ENCODE measurements at places on chromosomes 11 and 22.

GRCh38 chr22:41369837-41370236 lies 11.9 kb upstream of the TEF start:
- no peak for DNase-seq

GRCh38 chr11:125300791-125301218 lies 136.3 kb downstream of the PKNOX2 start:
- DNase-seq = no peak

DNA sequence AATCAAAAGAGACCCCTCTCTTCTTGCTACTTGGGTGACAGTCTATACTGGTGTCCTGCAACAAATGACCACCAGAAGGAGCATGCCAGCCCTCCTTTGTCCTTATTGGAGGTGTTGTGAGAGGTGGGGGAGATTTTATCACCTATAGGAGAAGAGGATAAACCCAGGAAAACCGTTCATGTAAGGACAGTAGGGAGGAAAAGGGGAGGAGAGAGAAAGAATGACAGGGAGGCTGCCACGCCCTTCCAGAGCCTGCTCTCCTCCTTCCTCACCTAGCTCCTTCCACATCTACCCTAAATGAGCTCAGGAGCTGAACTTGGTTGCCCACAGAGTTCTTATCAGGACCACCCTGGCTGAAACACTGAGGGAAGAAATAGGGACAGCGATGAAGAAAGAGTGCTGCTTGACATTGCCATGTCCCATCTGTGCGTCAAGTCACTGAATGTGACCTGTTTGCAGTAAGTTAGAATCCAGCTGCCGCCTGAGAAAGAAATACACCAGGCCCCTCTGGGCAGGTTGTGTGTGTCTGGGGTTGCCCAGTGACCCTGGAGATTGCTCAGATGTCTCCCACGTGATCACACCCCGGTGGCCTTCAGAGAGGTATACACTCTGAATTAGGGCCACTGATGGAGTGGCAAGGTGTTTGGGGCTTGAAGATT lies 40.4 kb upstream of the ETS1 start:
- DNase-seq = no peak

- no peak for DNase-seq
These were observed 388.4 kb downstream of the SOX6 start for GRCh38 chr11:15967966-15968365.

DNA sequence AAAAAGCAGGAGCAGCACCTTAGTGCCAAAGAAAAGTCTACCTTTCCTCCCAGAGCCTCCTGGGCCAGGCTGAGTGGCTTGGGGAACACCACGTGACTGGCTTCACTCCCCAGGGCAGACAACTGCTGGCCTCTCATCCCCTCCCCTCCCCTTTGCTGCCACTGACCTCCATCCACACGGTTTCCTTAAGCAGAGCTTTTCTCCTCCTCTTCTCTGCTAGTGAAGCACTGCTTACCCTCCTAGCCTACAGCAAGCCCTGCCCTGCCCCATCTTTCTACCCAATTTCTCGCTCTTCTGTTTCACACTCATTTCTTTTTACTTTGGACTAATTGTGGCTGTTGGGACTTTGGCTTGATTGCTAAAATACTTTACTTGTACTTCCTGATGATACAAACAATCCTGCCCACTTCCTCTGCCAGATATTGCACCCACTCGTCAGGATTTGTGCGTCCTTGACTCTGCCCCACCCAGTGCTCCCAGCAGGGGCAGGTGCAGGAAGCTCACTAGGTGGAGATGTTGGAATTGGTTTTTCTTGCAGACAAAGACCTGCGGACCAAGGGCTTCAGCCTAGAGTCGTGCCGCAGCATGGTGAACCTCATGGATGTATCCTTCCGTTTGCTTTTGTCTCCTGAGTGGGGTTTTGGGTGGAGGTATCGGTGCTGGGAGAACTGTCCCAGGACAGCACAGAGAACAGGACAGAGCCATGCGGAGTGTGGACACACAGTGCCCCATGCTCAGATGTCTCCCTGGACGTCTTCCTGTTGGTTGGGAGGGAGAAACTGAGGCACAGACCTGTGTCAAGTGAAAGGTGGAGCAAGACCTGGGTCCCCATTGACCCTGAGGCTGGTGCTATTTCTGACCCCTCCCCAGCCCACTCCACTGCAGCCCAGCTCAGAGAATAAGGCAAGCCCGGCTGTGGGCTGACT lies 27.3 kb downstream of the CAPN1 start:
- no peak for DNase-seq

- no peak for DNase-seq
These were observed 90.9 kb downstream of the PDHX start for GRCh38 chr11:35007277-35007676.

- DNase-seq = no peak
These were observed 113.8 kb upstream of the PITPNB start for GRCh38 chr22:28032861-28033260.

DNA sequence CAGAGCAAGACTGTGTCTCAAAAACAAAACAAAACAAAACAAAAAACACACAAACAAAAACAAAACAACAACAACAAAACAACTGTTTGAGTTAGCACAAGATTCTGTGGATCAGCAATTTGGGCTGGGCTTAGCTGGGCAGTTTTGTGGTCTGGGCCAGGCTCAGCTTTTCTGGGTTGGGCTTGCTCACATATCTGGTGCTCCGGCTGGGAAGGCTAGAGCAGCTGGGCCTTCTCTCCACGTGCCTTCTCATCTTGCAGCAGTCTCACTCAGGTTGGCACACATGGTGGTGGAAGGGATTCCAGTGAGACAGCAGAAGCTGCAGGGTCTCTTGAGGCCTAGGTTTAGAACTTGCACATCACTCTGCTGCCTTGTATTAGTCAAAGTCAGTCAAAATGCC lies 35.7 kb downstream of the EIF3F start:
- DNase-seq = no peak

GRCh38 chr22:20584872-20585638 lies 77.6 kb downstream of the MED15 start:
- no peak for DNase-seq

GRCh38 chr11:118791961-118792569 lies 1.1 kb upstream of the DDX6 start:
- peak; percentile 76 for DNase-seq

GRCh38 chr22:31654408-31654807 lies 7.6 kb downstream of the PISD start:
- DNase-seq = no peak

GRCh38 chr11:107265591-107266121 lies 192.0 kb downstream of the CWF19L2 start:
- DNase-seq = no peak

GRCh38 chr11:86274503-86274902 lies 27.5 kb upstream of the HIKESHI start:
- no peak for DNase-seq

DNA sequence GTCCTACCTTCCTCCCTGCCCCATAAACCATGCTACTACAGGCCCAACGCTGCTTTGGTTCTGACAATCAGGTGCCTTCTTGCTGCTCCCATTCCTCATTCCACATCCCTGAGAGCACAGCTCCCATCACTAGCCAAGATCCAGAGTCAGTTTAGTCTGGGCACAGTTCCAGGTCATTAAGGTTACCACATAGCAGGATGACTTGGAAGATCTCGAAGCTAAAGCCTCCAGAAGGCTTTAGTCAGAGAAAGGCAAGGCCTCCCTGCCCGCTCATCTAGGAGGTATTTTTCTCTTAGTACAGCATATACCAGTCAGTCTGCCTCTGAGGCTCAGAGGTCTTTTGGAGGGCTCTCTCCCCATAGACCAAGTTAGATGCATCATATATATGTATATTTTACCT lies 30.3 kb downstream of the TRIM66 start:
- no peak for DNase-seq

GRCh38 chr11:117600234-117600783 lies 196.7 kb downstream of the DSCAML1 start:
- DNase-seq = peak; percentile 31

DNA sequence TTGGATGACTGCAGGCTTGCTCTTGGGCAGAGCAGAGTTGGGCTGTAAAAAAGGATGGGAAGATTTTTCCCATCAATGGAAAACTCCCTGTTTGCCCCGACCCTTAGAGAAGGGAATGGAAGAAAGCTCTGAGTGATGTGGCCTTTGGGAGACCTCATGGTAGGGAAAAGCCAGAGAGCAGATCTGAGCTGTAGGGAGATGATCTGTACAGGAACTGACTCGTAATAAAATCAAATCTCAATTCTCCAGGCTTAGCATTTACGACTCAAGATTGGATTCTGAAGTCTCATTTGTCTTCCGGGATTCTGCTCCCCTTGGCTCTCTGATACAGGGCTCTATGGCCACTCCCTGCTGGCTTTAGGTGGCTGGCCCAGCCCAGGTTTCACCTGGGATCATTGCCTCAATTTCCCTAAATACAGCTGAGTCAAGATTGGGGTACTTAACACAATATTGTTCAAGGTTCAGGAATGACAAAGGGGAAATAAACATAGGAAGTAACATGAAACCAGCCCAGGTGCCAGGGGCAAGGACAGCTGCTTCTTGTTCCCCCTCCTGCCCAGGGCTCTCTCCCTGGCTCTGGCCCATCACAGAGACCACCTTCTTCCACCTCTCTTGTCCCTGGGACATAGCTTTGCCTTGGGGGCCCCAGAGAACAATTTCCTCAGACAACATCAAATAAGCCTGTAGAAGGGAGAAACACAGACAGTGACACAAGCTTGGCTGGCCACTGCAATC lies 38.4 kb upstream of the THY1 start:
- DNase-seq = no peak

DNA sequence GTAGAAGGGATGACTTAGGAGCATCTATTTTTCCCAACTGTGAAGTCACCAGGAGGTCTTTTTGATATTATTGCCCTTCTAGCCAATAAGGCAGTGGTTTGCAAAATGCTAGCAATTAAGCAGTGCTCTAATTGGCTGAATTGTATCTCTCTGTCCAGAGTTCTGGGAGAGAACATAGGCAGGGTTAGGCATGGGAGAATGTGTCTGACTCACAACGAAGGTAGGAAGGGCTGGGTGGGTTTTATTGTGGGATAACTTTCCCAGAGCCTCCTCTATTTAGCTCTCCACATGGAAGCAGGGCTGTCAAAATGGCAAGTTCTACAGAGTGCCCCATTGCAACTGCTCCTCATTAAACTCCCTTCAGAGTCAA lies 415.9 kb upstream of the CADM1 start:
- DNase-seq = no peak

- DNase-seq = peak; percentile 41
These were observed 69.4 kb downstream of the BUD13 start for GRCh38 chr11:116703421-116703820.

- DNase-seq = no peak
These were observed 61.5 kb downstream of the SMCO4 start for GRCh38 chr11:93481696-93482095.

DNA sequence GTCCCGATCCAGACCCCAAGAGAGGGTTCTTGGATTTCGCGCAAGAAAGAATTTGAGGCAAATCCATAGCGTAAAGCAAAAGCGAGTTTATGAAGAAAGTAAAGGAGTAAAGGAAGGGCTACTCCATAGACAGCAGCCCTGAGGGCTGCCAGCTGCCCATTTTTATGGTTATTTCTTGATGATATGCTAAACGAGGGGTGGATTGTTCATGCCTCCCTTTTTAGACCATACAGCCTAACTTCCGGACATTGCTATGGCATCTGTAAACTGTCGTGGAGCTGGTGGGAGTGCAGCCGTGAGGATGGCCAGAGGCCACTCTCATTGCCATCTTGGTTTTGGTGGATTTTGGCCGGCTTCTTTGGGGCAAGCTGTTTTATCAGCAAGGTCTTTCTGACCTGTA lies 19.4 kb upstream of the SHANK3 start:
- DNase-seq = no peak

DNA sequence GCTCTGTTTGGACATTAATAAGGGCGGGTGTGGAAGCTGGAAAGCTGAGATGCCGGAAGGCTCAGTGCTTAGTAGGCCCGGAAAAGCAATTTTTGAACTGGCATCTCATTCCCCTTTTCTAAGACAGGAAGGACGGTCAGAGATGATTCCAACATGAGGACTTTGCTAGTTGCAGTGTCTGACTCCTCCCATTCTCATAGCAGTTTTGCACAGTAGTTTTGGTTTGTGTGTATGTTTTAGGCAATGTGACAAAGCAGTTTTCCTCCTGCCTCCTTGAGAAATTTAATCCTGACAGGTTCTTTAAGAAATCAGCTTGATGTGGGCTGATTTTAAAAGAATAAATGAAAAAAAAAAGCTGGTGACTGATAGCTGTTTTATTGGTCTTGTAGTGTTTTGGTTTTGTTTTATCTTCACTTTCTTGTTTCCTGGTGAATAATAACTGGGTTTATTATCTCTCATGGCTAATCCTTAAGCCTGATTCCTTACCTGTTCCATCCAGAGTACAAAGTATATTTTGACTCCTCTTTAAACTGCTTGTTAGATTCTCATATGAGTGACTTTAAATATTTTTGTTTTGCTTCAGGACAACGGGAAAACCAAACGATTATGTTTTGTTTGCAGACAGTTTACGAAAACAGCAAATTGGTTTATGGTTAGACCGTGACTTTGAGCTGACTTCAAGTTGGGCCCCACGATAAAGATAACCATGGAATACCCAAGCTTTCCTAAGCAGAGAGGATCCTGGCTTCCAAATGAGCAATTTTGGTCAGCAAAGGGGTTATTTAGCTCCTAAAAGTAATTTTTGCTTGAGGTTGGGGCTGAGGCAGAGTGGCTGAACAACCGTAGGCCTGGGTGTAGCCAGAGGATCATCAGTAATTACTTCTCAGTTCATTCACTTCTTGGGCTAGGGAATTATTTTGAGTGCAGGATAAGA lies 3.4 kb downstream of the PTPRJ start:
- DNase-seq = no peak

- no peak for DNase-seq
These were observed 41.0 kb downstream of the DBX1 start for GRCh38 chr11:20119315-20119714.

- DNase-seq = peak; percentile 94
These were observed 925 bp upstream of the KCNJ11 start for GRCh38 chr11:17389211-17389956.

GRCh38 chr11:58574881-58575280 lies 775 bp downstream of the LPXN start:
- DNase-seq = no peak

DNA sequence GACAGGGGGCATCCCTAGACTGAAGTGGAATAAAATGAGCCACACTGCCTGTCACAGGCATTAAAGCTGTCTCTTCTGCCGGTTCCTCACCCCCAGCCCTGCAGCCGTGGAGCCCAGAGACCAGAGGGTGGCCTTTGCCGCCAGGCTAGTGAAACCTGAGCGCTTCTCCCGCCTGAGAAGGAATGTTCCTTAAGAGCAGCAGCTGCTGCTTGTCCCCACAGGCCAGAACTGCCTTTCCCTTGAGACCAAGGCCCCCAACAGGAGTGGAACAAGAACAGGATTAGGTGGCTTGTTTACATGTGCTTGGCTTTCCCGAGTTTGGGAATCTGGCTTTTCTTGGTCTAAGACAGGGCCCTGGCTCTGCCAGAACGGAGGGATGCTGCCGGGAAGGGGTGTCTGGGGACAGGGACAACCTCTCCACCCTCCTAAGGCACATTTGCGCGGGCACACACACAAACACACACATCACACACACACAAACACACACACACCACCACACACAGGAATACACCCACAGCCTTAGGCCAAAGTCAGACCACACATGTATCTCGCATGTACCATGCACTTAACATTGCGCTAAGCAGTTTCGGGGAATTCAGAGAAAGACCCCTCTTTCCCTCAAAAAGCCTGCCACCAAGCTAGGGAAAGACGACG lies 91.8 kb downstream of the FEZ1 start:
- peak; percentile 34 for DNase-seq

- no peak for DNase-seq
These were observed 102.3 kb downstream of the TP53I11 start for GRCh38 chr11:44848203-44848962.

- no peak for DNase-seq
These were observed 57.6 kb upstream of the B3GAT1 start for GRCh38 chr11:134469627-134470026.

- DNase-seq = no peak
These were observed 21.2 kb upstream of the PDE3B start for GRCh38 chr11:14622223-14622954.

GRCh38 chr22:29718949-29719898 lies 579 bp upstream of the CABP7 start:
- no peak for DNase-seq

Measured in activated effector memory CD4-positive, alpha-beta T cell treated with anti-CD3 and anti-CD28 coated beads, Interleukin-2, amount 50 U/mL, for 16 hours (primary cell).